Dorsolateral prefrontal cortex (tissue), 122 donors: ENCODE measurements at places on chromosomes 5 and 9.

DNA sequence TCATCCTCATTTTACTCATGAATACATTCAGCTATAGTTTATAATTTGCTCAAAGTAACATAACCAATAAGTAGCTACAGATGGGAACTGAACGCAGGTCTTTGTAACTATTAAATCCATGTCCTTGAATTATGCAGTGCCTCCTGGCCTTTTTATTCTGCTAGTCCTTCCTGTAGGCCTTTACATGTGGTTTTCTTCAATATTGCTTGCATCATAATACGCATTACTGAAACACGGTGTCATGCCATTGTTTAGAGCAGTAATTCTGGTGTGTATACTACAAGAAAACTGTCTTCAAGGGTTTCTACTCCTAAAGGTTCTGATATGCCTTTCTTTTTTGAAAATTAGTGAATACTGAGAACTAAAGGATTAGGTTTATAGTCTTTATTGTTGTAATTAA lies 20.7 kb downstream of the CWC27 start:
- DNase-seq: no peak

- no peak for DNase-seq
Observed at GRCh38 chr9:6072865-6073264, 57.4 kb upstream of the RANBP6 start.

DNA sequence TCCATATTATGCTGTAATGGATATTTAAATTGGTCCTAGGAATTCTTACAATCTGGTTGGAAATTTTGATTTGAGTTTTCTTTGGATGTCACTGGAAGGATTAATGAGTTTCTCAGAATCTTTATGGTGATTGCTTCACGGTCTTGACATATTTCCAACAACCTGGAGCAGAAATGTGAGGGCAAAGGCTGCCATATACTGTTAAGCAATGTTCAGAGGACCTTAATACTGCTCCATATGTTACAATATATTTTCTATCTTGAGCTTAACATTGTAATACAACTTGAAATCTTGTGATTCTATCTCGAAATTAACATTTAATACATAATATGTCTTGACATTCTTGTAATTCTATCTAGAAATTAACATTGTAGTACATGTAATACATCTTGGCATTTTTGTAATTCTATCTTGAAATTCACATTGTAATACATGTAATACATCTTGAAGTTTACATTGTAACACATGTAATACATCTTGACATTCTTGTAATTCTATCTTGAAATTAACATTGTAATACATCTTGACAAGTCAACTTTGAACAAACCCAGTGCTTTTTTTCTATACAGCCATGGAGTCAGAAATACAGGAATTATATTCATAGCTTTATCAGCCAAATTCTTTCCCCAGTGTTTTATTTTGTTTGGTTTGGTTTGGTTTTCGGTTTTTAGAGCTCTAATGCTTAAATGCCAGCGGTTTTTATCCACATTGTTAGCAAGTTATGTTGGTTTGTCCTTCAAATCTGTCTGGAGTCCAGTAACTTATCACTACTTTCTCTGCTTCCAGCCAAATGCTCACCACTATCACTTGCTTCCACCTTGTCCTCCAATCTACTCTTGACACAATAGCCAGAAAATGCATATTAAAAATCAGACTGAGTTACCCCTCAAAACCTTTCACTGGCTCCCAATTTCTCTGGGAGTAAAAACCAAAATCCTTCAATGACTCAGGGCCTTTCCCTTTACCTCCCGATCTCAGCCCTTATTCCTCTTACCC lies 3.0 kb upstream of the TUT7 start:
- DNase-seq: no peak

DNA sequence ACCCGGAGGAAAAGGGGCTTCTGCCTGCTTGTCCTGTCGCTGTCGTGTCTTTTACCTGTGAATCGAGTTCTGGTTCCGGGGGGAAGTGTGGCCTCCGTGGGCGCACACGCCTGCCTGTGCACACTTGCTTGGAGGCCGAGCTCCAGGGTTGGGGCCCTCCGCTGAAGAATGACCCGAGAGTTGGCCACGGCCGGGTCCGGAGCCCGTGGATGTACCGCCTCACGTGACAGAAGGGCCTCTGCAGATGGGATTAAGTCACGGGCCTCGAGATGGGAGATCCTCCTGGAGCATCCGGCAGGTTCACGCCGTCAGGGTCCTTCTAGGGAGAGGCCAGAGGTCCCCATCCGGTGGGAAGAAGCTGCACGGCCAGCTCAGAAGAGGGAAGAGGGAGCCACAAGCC lies 81.0 kb downstream of the KCNT1 start:
- DNase-seq: no peak

DNA sequence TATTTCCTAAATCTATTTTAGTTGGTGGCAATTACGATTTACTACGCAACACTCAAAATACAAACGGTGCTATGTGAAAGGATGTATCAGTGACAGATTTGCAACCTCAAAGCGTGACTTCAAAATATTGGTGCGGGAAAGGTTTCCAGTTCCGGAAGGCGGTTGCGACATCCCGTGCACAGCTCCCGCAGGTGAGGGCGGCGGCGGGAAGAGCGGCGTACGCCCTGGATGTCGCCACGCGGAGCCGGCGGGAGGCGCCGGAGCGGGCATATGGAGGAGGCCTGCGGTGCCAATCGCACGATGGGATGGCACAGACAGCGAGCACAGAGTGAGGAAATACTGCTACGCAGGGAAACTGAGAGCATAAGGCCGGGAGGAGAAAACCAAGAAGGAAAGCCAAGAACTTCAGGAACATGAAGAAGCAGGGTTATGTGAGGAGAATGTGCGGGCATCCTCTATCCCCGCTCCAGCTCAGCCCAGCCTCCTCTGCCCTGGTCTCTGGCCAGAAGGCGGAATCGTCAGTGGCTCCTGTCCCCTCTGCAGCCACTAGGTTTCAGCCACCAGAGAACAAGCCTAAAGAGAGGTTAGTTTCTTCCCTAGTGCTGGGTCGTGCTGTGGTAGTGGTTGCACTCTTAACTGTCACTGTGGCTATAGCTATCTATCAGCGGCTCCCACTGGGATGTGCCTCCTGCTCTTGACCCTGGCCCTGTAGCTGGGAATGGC lies 378.1 kb upstream of the TLE4 start:
- DNase-seq: no peak

- peak; percentile 51 for DNase-seq
Observed at GRCh38 chr5:3197304-3198073, 398.1 kb upstream of the IRX1 start.

- DNase-seq: no peak
Observed at GRCh38 chr9:113484258-113484730, 20.8 kb downstream of the RGS3 start.

GRCh38 chr5:135371622-135372232 lies 27.3 kb downstream of the MACROH2A1 start:
- DNase-seq: no peak

DNA sequence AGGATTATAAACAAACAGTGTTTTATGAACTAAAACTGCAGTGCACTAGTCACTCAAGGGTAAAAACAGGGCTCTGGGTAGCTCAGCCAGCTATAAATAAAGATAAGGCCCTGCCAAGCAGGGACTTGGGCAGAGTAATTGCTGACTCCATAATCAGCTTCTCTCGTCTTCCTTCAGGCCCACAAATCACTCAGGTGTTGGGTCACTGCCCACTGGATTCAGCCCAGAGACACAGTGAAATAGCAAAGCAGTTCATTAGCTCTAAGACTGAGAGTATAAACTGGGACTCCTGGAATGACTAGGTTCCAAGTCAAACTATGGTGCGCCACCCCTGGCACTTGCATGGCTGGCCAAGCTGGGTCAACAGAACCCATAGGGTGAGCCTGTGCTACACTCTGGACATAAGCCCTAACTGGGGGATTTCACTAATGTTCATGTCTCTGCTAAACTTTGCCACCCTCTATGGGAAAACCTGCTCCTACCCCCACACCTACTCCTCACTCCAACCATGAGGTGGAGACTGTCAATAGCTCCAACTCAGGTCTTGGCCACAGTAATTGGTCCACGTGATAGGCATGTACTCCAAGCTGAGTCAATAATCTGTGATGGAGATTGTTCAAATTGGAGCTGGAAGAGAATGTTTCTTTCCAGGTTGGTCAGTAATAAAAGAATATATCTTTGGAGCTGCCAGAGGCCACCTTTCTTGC lies 158.5 kb downstream of the SLIT3 start:
- DNase-seq: no peak

GRCh38 chr5:133782736-133783135 lies 170.4 kb upstream of the FSTL4 start:
- no peak for DNase-seq

- DNase-seq: no peak
Observed at GRCh38 chr9:25960178-25960577, 281.9 kb upstream of the TUSC1 start.

DNA sequence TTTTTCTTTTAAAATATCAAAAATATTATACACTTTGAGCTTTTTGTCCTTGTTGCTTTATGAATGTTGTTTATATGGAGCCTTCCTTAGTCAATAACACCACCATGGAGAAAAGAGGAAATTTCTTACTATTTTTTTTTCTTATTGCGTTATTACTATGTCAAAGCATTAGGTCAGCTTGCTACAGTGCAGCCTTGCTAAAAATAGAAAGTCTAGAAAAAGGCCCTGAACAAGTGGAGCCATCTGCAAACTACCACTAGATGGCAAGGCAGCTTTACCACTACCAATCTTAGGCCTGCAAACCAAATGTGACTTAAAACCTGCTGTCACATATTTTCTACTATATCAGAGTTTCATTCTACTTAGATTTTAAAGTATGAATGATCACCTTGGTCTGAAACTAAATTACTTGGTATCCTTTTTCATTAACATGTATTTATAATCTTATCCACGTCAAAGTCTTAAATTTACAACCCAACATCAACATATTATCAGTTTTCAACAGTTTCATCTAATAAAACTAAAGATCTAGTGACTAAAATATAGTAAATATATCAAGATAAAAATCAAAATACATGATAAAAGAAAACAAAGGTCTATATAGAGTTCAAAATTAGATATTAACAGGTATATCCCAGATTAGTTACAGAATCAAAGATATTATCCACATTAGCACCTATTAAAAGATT lies 113.1 kb upstream of the ACOT12 start:
- peak; percentile 58 for DNase-seq

GRCh38 chr9:104256696-104257062 lies 162.6 kb downstream of the SMC2 start:
- no peak for DNase-seq

DNA sequence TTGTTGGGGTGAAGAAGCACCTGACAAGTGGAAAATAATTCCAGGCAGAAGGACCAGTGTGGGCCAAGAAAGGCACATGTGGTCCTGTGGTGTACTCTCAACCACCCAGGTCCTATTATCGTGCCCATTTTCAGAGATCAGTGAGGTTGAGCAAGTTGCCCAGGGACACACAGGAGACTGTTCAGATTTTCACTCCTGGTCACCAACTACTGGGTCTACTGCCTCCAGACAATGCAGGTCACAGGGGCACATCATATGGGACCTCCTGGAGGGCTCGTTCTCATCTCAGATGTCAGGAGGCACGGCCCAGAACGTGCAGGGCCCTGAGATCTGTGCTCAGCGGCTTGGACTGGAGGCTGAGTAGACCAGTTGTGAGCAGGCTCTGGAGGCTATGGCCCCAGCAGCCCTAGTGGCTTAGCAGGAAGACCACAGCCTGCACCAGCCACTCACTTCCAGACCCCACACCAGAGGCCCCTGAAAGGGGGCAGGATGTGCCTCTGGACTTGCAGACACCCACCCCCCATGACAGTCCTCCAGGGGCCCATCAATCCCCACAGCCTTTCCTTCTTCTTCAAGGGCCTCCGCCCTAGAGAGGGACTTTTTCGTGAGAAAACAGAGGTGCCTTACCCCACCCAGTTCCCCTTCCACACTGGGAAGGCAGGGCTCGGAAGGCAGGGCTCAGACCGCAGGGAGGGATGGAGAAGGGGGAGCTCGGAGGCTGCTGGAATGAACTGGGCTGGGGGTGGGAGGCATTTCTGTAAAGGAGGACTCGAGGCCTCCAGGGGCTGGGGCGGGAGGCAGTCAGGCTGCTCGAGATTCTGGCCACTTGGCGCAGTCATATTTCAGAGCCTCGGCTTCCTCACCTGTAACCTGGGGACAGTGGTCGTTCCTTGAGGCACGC lies 82.7 kb upstream of the NEURL1B start:
- DNase-seq: no peak

- no peak for DNase-seq
Observed at GRCh38 chr5:147831465-147831864, at the start of gene SPINK1. TSS of gene SPINK1 (minus strand) at chr5:147831671. CDS start at chr5:147831577, 94 bp downstream.

DNA sequence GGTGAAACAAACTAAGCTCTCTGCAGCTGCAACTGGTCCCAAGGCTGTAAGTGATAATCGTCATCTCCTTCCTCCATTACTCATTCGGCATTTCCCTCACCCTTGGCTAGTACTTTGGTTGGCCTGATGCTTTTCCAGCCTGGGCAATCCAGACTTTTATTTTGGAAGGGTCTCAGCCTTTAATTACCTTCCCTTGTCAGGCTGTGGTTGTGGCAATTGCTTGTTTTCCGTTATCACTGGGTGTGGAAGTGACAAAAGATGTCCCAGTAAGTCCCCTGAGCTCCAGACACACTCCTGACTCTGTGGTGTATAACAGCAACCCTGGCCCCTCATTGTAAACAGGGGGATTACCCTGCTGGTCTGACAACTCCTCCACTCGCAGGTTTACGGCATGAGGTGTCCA lies 6.3 kb upstream of the FAF2 start:
- no peak for DNase-seq

GRCh38 chr9:4717815-4718214 lies 23.2 kb downstream of the AK3 start:
- no peak for DNase-seq

GRCh38 chr5:111163000-111163399 lies 61.2 kb upstream of the CAMK4 start:
- no peak for DNase-seq

GRCh38 chr9:72217306-72217842 lies 68.1 kb downstream of the GDA start:
- no peak for DNase-seq

DNA sequence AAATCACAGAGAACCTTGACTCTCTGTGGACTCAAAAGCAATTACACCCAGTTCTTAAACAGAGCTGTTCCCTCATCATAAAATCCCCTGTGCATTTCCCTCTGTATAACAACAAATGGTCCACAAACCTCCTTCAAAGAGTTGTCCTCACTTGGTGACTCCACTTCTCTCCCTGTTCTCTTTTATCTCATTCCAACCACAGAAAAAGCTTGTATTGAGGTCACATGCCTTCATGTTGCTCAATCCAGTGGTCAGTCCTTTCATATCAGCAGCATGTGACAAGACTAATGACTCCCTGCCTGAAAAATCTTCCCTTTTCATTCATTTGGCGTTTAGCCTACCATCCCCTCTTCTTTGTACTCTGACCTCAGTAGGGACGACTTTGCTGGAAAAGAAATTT lies 158.0 kb downstream of the DEPDC1B start:
- no peak for DNase-seq

- no peak for DNase-seq
Observed at GRCh38 chr9:32807217-32807616, 23.9 kb downstream of the TMEM215 start.
